Activated naive CD4-positive, alpha-beta T cell treated with anti-CD3 and anti-CD28 coated beads, Interleukin-2, amount 10 ng/mL, durations not matched to agents 7 days and 5 days (primary cell): ENCODE measurements at places on chromosomes 11 and 22.

GRCh38 chr11:94112206-94112953 is 16.3 kb upstream of the PANX1 start:
- DNase-seq: no peak

GRCh38 chr22:29208502-29208862 is 2.8 kb downstream of the EMID1 start:
- DNase-seq: no peak

DNA sequence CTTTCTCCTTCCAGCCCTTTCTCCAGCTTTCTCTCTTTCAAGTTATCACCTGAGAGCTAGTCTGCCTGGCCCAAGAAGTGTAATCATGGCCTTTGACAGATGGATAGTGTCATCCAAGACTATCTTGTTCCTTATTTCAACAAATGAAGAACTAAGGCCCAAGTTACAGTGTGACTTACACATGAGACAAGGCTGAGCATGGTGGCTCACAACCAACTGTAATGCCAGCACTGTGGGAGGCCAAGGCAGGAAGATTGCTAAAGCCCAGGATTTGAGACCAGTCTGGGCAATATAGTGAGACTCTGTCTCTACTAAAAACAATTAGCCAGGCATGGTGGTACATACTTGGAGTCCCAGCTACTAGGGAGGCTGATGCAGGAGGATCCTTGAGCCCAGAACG is 3.7 kb upstream of the RANGAP1 start:
- DNase-seq: no peak

DNA sequence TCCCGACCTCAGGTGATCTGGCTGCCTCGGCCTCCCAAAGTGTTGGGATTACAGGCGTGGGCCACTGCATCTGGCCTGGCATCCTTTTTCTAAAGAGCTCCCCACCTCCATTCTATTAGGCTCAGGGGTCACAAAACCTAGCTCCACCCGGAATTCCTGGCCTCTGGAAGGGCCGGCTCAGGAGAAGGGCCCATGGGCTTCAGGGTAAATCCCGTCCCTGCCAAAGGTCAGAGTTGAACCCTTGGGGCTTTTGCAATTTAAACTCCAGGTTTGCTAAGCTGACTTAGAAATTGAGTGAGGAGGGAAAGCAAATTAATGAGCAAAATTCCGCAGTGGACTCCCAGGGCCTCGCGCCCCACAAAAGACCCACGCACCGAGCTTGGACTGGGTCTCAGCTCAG is 48.3 kb downstream of the RPS6KA4 start:
- no peak for DNase-seq

- no peak for DNase-seq
Measured at GRCh38 chr11:114307524-114308203, 11.5 kb downstream of the NNMT start.

DNA sequence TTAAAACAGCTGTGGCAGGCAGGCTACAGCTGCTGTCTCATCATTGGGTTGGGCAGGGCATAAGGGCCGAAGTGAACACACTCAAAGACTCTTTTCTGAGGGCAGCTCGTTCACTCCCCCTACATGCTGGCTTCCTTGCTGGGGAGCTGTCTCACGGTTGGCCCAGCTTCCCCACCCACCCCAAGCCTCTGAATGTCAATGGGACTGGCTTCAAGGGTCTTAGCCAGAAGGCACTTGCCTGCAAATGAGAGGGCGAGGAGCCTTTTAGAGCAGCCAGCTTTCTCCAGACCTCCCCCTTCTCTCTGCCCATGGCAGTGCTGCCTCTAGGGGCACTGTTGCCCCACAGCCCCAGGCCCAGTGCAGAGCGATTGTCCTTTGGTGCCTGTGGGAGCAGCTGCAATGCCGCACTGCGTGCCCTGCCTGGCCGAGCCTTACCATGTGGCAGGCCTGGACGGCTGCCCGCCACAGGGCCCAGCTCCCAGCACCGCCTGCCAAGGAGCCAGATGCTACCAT is 94.7 kb upstream of the RASSF10 start:
- DNase-seq: peak; percentile 27

DNA sequence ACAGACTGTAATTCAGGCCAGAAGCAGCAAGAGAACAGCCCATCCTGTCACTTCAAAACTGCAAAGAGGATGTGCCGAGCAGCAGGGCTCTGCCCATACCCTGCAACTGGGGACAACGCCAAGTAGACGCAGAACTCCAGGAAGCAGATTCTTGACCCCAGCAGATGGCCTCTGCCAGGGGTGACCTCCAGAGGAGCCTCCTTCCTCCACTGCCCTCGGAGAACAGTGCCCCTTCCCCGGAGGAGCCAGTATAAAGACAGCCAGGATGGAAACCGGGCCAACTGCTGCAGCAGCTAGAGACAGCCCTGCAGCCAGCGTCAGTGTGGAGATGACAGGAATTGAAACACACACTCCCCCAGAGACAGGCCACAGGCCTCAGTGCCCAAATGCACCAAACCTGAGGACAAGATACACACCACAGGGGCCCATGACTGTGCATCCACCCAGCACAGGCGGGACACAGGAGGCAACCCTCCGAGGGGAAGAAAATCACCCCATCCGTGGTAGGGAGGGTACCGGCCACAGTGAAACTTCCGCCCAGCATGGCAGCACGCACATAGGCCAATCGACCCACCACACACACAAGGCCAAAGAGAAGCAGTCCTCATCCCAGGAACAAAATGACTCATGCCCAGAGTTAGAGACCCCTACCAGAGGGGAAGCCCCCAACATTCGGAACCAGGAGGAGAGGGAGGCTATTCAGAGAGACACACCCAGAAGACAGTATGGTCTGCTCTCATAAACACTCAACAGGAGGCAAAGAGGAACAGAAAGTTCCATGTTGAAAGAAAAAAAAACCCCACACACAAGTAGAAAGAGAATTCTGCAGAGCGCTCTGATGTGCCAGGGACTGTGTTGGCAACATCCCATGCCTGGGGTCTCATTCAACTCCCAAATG is 5.6 kb downstream of the AHNAK start:
- DNase-seq: no peak

DNA sequence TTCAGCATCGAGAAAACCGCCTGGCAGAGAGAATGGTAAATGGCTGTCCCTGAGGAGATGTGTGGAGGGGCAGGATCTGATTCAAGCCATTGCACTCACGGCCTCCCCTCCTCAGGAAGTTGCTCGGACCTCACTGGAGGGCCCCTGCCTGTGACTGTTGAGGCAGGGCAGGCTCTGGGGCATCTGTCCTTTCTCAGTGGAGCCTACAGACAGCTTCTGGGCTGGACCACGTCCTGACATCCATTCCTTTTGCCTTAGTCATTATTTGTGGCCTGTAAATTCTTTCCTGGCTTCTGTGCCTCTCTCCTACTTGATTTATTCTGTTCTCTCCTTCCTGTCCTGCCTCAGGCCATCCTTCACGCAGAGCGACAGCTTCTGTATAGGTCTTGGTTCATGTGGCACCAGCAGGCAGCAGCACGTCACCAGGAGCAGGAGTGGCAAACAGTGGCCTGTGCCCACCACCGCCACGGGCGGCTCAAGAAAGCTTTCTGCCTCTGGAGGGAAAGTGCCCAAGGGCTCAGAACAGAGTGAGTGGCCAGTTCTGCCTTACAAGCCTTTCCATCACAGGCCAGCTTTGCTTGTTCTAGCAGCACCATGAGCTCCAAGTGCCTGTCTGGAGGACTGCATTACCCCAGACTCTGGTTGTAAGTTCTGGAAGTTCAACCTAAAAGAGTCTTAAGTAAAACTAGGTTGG is 59.6 kb downstream of the PISD start:
- DNase-seq: no peak

DNA sequence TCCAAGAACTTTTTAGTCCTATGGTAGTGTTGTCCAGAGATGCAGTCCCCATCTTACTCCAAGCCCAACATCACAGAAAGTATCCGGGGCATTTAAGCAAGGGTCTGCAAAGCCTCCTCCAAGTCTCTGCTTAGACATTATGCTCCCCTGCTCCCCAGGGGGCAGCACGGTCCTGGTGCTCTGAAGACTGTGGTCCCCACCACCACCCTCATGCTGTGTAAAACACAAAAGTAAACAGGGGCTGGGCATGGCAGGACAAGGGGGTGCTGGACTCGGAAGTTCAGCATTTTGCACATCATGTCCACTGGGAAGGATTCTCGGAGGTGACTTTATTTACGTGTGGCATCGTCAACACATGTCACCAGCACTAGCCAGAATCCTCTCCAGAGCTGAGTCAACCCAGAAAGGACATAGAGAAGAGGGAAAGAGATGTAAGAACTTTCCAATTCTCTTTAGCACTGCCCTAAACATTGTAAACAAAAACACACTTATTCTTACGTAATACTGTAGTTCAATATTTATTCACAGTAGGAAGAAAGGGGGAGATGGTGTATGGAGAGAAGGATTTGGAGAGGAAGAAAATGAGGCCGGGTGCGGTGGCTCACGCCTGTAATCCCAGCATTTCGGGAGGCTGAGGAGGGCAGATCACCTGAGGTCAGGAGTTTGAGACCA is 37.7 kb downstream of the TCIRG1 start:
- DNase-seq: no peak

DNA sequence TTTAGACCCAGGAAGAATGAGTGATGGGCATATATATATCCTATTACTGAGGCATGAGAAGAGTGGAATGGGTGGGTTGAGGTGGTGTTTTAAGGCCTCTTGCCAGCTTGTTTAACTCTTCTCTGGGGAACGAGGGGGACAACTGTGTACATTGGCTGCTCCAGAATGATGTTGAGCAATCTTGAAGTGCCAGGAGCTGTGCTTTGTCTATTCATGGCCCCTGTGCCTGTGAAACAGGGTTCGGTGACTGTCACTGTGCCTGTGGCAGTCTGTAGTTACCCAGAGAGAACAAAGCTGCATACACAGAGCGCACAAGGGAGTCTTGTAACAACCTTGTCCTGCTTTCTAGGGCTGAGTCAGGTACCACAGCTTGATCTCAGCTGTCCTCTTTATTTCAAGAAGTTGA is 11.7 kb downstream of the LIMK2 start:
- DNase-seq: no peak

GRCh38 chr11:69298267-69299022 is 4.5 kb downstream of the MYEOV start:
- peak; percentile 53 for DNase-seq

GRCh38 chr22:25361899-25362214 is 142.4 kb downstream of the CRYBB2 start:
- DNase-seq: peak; percentile 16

DNA sequence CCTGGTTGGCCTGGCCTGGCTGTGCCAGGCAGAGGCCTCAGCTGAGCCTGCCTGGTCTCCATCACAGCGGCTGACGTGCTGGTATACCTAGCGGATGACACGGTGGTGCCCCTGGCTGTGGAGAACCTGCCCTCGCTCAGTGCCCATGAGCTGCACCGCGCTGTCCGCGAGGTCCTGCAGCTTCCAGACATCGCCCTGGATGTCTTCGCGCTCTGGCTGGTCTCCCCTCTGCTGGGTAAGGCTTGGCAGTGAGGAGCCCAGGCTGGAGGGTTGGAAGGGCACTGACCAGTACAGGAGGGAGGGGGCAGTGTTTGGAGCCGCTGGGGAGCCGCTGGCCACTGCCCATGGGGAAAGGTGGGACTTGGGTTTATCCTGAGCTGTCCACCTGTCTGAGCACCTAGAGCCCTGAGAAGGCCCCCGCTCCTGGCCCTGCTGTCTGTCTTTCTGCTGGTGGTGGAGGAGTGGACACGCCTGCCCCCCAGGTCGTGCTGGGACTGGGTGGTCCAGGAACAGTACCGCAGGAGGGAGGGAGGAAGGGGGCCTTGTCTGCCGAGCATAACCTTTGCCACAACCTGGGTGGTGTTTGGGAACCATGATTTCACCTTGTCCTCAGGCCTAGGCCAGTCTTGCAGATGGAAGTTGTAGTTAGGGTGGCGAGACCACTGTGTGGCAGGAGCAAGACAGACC is 3.0 kb downstream of the FRMD8 start:
- no peak for DNase-seq

DNA sequence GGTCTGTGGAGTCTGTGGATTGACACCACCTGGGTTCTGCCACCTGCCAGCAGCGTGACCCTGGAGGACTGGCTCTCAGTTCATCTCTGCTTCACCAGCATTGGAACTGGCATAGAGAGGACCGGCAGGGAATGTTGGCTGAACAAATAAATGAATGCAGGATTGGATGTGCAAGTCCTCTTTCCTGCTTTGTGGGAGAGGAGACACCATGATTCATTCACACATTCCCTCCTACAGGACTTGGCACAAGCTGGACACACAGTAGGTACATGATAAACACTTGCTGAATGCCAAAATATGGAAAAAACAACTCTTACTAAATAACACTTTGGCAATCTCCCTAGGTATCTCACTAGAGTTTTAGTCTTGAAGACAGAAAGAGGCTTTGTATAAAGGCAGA is 116.6 kb upstream of the NARS2 start:
- no peak for DNase-seq

DNA sequence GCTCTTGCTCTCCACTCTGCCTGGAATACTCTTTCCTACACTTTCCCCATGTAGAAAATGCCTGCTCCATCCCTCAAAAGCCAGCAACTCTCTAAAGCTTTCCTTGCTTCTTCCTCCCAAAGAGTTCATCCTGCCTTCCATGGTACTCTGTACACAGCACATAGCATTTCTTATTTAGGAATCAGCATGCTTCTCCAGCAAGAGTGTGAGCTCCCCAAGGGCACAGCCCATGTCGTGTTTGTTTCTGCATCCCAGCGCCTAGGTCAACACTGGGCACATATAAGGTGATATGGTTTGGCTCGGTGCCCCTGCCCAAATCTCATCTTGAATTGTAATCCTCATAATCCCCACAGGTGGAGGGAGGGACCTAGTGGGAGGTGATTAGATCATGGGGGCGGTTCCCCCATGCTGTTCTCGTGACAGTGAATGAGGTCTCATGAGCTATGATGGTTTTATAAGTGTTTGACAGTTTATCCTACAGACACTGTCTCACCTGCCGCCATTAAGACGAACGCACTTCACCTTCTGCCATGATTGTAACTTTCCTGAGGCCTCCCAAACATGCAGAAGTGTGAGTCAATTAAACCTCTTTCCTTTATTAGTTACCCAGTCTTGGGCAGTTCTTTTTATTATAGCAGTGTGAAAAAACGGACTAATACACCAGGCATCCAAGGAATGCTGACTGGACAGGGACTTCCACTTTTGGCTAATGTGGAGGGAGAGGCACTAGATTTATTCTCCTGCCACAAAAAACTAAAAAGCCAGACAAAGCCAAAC is 8.2 kb downstream of the VPS37C start:
- DNase-seq: no peak

- no peak for DNase-seq
Measured at GRCh38 chr11:129408865-129409444, 33.3 kb downstream of the BARX2 start.

- DNase-seq: no peak
Measured at GRCh38 chr11:124886476-124886875, 11.2 kb downstream of the ROBO4 start.

- no peak for DNase-seq
Measured at GRCh38 chr11:76654298-76654851, 16.2 kb downstream of the LRRC32 start.
